GM12892 (cell line): ENCODE measurements at places on chromosomes 5 and 9.

DNA sequence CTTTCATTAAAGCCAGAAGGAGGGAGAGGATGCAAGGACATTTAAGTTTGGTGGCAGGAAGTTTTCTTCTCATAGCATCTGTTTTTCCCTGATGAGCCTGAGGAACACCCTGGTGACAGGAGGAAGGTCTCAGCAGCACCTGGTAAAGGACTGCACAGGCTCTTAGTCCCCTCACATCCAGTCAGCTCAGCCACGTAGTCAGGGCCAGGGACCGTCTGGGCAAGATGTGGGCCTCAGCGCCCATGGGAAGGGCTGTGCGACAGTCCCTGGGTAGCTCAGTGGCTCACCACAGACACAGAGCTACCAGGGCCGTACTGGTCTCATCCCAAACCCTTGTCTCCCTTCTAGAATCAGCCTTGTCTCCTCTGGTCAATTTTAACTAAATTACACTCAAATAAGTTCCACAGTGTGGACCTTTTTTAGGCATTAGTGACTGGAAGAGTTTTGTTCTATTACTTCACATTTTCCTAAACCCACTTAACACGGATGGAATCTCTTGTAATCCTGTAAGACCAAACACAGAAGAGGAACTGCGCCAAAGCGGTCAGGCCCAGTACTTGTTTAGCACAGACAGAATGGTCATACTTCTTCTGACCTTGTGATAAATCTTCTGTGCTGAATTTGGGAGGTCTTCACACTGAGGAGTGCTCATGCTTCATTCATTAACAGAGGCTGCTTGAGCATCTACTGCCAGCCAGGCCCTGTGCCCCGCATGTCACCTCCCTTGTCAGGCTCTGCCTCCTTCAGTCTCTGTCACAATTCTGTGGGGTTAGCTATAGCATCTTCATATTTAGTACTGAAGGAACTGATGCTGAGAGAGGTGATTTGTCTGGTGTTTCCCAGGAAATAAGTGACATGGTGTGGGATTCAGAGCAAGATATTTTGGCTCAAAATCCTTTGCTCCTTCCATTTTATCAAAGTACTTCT, 91.4 kb downstream of the ANGPTL2 start:
- no peak for DNase-seq

- DNase-seq, result no peak
These were observed 293.1 kb downstream of the ZSWIM6 start for GRCh38 chr5:61625137-61625561.

DNA sequence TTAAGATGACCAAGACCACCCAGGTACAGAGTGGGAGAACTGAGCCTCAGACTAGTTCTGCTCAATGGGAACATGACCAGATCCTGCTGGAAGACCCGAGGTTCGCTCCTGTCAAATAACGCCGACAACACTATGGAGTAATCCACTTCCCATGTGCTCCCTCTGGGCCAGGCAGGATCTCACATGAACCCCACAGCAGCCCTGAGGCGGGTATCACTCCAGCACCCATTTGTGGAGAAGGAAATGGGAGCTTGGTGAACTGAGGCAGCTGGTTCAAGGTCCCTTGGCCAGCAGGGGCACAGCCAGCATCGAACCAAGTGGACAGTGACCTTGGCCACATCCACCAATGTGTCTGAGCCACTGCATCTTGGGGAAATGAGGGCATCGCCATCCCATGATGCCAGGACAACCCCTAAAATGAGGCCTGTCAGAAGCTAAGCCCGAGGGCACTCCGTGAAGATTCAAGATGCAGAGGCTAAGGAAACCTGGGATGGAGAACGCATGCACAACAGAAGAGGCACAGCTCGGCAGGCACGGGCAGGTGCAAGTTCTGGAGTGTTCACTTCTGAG, 8.5 kb downstream of the ANKS6 start:
- DNase-seq, result no peak

- no peak for DNase-seq
These were observed 123.1 kb downstream of the ADCY2 start for GRCh38 chr5:7518947-7519560.

DNA sequence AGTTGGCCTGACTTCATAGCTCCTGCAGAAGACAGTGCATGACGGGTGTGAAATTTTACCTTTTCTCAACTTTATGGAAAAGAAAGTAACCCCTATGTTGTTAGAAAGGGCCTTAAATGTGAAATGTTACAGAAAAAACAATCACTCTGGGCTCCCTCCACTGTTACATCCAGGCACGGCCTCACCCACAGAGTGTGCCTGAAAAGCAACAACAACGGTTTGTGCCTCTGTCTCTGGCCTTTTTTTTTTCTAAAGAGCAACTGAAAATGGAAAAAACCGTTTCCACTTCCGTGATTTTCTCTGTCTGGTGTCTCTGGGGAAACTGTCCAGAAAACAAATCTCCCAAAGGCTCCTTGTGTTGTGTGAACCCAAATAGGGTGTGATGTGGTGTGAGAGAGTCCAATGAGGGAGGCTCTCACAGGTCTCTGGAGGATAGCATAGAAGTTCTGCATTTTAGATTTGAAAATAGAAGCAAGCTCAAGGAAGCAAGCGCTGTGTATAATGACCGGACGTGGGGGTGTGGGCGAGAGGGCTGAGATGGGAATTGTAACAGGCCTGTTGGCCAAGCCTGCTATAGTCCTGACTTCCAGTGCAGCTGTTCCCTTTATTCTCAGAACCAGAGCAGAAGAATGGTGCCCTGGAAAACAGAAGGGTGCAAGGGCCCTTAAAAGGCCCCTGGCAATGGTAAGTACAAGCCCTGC, 221.8 kb upstream of the TUT7 start:
- DNase-seq, result no peak

DNA sequence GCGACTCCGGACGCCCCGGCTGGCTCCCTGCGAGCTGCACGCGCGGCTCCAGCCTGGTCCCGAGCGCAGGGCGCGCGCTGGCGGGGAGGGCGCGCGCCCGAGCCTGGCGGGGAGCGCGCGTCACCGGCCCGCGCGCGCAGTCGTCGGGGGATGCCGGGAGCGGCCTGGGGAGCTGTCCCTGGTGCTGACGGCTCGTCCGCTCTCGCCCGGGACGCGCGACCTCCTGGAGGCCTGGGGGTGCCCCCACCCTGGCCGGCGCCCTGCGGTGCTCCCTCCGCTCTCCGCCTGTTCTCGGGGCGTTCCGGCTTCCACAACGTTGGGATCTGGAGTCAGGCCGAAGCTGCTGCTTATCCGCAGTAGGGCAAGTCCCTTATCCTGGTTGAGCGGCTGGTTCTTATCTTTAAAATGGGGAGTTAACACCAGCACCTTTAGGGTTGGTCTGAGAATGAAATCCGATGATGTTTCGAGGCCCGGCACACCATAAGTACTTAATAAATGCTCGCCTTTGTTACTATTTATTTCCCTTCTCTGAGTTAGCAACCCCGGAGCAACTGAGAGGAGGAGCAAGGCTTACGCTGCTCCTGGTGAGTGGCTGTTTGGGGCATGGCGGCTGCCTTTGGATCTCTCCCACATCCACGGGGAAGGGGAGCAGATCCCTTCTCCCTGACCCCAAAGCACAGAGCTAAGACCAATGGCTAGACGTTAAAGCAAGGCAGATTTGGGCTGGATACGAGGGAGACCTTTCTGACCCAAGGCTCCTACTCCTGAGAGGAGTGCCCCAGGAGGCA, at the start of gene FAM163B:
FAM163B (minus strand) TSS at position 79 of the 788 bp plus-strand sequence. CDS start 29,166 bp downstream, outside the sequence.
- no peak for DNase-seq

- DNase-seq, result no peak
These were observed 143.3 kb upstream of the IRX2 start for GRCh38 chr5:2894736-2895135.

DNA sequence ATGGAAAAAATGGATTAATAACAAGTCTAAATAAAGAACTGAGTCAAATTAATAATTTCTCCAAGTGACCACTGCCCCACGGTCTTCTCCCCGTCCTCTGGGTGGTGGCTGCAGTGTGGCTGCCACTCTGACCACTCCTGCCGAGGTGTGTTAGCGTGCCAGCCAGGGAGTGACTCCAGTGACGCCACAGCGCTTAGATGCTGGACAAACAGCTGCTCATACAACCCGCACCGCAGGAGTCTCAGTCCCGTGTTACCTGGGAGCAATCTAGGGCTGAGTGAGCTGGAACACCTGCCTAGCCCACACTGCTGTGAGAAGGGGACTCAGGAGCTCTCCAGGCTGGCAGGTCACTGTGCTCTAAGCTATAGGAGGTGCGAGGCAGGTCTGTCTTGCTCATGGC, 10.2 kb downstream of the MAPK9 start:
- DNase-seq, result no peak

GRCh38 chr5:82348784-82349425, 70.8 kb upstream of the RPS23 start:
- DNase-seq, result no peak

GRCh38 chr9:128390813-128391711, 19.9 kb downstream of the URM1 start:
- no peak for DNase-seq

DNA sequence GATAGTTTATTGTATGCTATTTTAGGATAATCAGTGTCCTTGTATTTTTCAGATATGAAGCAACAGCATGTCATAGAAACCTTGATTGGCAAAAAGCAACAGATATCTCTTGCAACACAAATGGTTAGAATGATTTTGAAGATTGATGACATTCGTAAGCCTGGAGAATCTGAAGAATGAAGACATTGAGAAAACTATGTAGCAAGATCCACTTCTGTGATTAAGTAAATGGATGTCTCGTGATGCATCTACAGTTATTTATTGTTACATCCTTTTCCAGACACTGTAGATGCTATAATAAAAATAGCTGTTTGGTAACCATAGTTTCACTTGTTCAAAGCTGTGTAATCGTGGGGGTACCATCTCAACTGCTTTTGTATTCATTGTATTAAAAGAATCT, 14.5 kb downstream of the CCT5 start:
- DNase-seq, result no peak

DNA sequence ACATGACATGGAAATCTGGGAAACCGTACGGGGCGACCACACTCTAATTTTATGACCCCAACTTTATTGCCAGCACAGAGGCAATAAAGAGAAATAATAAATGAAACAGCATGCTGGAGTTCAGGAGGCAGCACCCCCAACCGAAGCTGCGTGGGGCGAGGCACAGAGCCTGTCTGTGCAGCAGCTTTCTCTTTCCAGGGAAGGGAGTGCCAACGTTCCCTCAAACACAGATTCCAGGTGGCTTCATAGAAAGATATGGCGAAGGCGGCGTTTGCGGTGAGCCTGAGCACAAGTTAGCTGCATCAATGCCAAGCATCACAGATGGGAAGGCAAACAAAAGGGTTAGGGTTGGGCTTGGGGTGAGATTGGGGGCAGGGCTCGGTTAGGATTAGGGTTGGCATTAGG, 114.8 kb downstream of the HSD17B3 start:
- DNase-seq, result no peak

DNA sequence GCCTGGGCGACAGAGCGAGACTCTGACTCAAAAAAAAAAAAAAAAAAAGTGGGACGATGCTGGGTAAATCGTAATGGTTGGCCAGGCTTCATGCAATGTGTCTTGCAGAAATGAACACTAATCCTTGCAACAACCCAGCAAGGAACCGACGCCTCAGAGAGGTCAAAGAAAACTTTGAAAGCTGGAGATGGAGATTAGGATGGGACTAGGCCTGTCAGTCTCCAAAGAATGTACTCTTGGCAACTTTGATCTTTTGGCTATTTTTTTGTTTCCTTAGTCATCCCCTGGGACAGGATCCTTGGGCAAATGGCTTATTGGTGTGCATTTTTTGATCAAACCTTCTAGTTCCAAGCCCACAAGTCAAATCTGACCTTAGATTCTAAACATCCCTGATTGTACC, 10.6 kb upstream of the PWWP2A start:
- DNase-seq, result no peak

DNA sequence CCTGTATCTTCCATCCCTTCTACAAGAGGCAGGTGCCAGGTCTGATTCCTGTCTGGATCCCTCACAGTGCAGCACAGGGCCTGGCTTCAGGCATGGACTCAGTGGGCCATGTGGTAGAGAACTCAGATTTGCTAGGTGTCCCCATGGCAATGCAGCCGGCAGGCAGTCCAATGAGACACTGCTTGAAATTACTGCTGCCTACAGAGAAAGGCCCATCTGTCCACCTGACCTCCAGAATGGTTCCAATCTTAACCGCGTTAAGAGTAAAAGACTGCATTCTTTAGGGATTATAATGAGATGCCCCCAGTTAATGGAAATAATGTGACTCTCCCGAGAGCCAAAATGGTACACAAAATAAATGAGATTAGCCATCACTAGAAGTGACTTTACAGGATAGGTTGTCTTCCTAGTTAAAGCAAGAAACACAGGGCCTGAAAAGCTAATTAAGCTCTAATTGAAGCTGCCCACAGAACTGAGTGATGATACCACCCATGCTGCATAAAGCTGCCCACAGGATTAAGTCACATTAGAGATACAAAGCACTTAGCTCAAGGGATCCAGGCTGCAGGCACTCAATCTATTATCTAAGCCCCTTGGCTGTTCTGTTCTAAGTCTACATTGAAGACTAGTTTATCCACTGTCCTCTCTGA, 11.4 kb downstream of the FAM193B start:
- no peak for DNase-seq

DNA sequence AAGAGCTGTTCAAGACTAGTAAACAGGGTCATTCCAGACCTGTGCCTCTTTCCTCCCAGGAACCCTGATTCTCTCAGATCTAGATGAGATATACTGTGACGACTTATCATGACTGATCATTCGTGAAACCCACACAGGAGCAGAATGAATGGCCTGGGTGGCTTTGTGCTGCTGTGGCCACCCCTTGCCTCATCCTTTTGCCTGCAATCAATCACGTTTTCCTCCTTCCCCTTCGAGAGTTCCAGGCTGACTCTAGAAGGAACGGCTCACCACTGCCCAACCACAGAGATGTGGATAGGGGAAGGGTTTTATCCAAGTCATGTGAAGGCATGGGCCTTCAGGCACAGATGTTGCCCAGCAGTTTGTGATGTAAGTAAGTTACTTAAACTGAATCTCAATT, 5.8 kb downstream of the ANXA6 start:
- no peak for DNase-seq

DNA sequence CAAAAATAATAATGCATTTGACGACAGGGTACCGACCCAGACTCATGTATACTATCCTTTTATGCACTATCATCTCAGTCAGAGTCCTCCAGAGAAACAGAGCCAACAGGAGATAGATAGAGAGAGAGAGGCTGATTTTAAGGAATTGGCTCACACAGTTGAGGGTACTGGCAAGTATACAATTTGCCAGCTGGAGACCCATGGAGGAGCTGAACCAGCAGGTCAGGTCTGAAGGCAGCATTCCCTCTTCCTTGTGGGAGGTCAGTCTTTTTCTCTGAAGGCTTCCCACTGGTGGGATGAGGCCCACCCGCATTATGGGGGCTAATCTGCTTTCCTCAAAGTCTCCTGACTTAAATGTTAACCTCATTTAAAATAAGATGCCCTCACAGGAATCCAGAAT, 17.3 kb upstream of the MED10 start:
- DNase-seq, result no peak

- no peak for DNase-seq
These were observed 152.4 kb downstream of the MPDZ start for GRCh38 chr9:13127131-13127530.

DNA sequence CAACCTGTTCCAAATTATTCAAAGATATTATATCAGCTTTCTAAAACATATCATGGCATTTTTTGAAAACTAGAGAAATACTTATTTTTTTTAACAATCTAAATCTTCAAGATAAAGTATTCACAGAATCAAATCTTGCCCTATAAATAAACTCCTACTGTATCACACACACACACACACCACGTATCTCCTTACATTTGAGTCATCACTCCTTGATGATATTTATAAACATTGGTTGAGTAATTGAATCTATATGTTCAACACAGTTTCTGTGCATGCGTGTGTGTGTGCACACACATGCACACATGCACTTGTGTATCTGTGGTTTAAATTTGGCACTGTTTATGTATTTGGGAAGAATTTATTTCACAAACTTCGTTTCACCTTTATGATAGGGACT, 1716.4 kb downstream of the EFNA5 start:
- no peak for DNase-seq

- DNase-seq, result no peak
These were observed 6.1 kb upstream of the ANGPTL2 start for GRCh38 chr9:127128341-127129072.
